Cardiac septum (tissue), 1 donor: ENCODE measurements at places on chromosomes 6 and 20. TPM values are rescaled to one million over a fixed set of nuclear protein-coding genes. Genes with fewer than 3 reads are reported as not detected.
A peak's percentile ranks its signal among the peaks of the same experiment; 100 is the strongest.

RIMS4 gene
- total RNA-seq, result 0.27 TPM

MAP1LC3A gene
- 61.0 TPM for total RNA-seq

TBXT gene
- not detected for total RNA-seq

DACT2 gene
- 0.48 TPM for total RNA-seq

SLCO4A1 gene
- total RNA-seq, result 10.8 TPM

TAGAP gene
- total RNA-seq, result 0.75 TPM

STMND1 gene
- total RNA-seq, result not detected

- no peak for DNase-seq
Observed at GRCh38 chr6:29509711-29510110, 22.0 kb upstream of the MAS1L start.

DNA sequence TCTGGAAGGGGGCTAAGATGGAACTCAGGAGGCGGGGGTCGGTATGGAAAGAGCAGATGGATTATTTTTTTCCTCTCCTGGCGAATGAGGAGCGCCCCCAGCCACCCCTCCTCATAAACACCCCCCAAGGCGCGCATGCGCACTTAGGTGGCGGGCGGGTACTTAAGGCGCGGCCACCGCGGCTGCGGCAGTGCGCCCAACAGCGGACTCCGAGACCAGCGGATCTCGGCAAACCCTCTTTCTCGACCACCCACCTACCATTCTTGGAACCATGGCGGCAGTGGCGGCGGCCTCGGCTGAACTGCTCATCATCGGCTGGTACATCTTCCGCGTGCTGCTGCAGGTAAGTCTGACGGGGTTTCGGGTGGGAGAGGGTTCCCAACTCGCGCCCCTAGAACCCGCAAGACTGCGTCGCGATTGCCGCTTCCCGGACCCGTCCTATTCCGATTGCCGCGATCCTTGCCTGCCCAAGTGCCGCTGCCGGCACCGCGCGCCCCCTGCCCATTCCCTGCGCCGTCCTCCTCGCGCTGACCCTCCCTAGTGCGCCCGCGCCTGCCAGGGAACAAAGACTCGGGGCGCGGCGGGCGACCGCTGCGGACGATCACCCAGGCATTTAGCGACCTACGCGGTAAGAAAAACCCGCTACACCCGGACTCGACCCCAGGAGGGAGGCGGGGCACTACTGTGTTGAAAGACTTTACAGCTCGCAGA, at the start of gene NNAT:
TSS of gene NNAT (plus strand) at position 190 of the 711 bp plus-strand sequence. CDS start at position 272, 82 bp downstream.
- DNase-seq, result no peak

DNA sequence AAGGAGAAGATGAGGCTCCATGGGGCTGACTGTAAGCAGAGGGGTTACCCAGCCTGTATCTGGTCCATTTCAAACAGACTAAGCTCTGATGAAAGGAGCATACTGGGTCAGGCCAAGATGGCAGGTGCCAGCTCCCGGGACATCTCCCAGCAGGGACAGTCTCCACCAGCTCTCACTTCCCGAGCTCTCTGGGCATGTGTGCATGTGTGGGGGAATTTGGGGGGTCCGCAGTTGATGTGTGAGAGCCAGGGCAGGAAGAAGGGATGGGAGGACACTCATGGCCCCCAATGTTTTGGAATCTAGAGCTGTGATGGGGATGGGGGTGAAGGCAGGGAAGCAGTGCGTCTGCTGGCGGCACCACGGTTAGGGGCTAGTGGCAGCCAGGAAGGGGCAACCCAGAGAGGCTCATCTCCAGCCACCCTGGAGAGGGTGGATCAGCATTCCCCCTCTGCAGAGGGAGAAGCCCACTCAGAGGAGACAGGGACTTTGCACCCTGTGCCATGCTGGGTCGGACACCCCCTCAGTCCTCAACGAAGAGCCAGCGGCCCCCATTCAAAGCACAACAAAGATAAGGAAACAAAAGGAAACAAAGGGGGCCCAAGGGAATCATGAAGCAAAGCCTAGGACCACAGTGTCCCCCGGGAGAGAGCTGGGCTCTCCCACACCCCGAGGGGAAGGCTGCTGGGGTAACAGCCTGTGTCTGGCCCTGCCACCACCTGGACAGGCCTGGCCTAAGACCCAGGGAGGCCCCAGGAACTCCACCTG, 52.4 kb downstream of the DSTN start:
- peak; percentile 64 for DNase-seq

DNA sequence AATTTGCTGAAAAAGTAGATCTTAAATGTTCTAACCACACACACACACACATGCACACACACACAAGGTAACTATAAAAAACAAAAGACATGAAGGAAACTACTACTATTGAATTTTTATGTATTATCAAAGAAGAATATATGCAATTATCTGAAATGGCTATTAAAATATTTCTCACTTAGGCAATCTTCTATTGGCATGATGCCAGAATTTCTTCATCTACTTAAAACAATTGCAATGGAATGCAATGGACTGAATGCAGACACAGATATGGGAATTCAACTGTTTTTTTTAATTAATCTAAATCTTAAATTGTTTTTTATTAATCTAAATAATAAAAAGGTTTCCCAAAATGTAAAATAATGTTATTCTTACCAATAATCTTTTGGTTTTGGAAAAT, 152.6 kb upstream of the SMLR1 start:
- no peak for DNase-seq

- no peak for DNase-seq
Observed at GRCh38 chr6:167396068-167396658, 71.3 kb downstream of the TTLL2 start.

DNA sequence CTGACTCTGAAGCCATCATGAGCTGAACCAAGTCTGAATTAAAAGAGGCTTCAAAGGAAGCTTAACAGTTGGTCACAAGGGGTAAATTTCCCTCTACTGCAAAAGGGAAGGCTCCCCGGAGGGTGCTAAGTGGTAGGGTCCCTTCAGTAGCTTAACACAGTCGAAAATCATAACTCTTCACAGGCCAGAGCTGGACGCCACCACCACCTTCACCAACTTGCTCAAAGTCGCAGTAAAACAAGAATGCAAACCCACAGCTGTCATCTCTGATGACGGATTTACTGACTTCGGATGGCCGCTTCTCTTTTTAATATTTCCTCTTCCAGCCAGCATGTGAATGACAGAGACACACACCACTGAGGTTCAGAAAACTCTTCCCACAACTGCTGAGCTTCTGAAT, 144.7 kb upstream of the FBXL4 start:
- no peak for DNase-seq
